ENCODE measurements at places on chromosomes 16 and 17.

- no peak for DNase-seq
These were observed 15.7 kb downstream of the NDUFAB1 start for GRCh38 chr16:23580391-23580790.

DNA sequence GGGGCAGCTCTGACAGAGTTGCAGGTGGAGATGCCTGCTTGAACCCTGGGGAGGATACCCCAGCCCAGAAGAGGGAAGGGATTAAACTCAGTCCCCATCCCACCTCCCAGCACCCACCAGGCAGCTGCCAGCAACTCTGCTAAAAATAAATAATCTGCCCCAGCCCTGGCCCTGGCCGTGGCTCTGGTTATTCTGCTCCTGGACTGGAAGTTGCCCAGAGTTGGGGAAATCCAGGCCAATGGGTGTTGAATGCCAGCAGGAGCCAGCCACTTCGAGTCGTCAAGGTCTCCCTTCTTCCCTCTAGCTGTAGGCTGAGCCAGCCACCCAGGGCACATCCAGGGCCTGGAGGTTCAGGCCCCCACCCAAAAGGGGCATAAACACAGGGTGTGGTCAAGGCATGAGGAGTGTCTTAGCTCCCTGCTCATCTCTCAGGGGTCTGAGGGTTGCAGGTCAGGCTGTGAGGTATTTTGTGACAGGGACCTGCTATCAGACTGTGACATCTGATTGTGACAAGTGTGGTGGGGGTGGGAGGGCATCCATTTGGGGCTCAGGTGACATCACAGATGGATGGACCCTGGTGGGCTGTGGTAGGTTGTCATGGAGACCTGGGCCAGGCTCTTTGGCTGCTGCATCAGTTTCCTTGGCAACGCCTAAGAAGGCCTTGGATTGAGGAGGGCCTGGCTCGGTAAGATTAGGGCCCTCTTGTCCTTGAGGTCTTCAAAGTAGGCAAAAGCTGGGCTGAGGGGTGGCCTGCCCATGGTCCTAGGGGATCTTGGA lies 1.0 kb upstream of the RRAD start:
- DNase-seq = no peak

GRCh38 chr17:33152783-33153182 lies 140.3 kb downstream of the ASIC2 start:
- no peak for DNase-seq

GRCh38 chr16:23842137-23842600 lies 6.4 kb downstream of the PRKCB start:
- DNase-seq = no peak

DNA sequence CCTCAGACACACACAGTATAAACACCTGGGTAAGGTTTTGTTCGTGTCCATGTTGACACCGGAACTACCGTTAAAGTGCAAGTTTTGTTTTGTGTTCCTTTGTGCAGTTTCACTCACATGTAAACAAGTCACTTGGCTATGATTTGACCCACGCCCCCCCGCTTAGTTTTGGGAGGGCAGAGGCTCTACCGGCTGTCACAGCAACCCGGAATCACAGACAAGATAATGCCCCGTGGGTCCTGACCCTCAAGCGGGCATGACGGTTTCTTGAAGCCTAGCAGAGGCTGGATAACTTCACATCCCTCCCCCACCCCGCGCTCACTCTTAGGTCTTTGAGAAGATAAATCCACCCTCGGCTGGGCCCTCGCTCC lies 1.7 kb downstream of the RASD1 start:
- DNase-seq = no peak

DNA sequence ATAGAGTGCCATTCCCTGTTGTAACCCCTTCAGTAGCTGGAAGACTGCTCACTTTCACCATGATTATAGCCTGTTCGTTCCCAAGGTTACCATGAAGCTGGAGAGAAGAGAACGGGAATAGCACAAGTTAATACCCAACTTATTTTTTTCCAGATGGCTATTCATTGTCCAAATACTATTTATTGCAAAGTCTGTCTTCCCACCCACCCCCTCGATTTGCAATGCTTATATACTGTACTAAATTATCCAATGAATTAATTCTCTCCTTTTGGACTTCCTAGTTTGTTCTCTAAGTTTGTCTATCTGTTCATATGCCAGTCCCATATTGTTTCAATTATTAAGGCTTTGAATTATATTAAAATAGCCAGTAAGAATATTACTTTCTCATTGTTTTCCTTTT lies 231.0 kb downstream of the RAB11FIP4 start:
- no peak for DNase-seq

DNA sequence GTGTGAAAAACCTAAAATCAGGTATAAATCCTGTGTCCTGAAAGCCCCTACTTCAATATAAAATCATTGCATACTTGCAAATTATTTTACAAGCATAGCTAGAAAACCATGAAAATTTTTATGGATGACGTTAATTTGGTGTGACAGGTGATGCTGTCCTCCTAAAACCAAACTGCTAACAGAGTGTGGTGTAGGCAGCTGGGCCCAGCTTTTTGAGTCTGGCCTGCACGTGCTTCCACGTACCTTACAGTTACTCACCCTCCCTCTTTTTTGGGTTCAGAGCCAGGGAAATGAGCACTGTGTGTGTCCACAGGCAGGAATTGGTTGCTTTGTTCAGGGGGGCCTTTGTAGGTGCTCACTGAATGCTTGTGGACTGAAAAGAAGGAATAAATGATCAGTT lies 36.4 kb downstream of the CLEC16A start:
- no peak for DNase-seq

- no peak for DNase-seq
These were observed 26.3 kb downstream of the AARSD1 start for GRCh38 chr17:42937712-42938596.

- DNase-seq = no peak
These were observed 16.0 kb downstream of the GPATCH8 start for GRCh38 chr17:44487170-44487569.

GRCh38 chr17:79001190-79002020 lies 8.2 kb downstream of the CANT1 start:
- no peak for DNase-seq

DNA sequence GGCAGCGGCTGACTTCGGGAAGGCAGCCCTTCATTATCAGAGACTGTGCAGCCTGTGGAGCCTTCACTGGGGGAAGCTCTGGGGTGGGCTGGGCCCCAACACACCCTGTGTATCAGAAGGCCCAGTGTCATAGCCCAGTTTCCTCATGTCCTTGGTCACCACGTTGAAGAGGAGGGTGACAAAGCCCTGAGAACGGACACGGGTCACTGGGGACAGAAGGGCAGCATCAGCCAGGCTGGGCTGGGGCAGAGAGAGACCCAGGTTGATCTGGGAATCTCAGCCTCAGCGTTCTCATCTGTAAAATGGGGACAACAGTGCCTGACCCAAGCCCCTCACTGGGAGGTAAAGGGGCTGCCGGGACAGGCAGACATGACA lies 19.3 kb downstream of the B9D1 start:
- no peak for DNase-seq

DNA sequence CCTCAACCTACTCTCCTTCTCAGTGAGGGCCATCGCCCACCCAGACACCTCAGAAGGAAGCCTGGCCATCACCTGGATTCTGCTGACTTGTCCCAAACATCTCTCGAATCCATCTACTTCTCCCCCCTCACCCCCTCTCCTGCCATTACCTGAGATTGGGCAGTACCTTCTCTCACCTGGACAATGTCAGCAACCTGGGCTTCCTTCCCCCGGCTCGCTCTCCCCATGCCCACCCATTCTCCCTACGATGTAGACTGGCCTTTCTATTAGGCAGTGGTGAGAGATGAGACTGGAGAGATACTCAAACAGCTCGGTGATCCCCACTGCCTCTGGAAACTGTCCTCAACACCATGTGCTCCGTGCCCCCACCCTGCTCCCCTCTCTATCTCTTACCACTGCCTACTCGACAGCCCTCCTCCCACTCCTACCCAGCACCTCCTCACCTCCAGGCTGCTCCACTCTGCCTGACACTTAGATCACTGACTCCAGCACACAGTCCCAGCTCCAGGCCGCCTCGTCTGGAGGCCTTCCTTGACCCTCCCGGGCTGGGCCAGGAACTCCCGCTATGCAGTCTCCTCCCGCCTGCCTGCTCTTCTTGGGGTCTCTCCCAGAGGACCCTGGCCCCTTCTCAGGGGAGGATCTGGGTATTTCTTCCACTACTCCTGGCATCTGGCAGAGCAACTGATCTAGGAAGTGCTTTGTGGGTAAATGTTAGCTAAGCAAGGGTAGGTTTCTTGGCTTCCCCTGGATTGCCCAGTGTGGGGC lies 235.8 kb upstream of the NLRP1 start:
- DNase-seq = no peak

- DNase-seq = peak; percentile 11
These were observed 47.1 kb downstream of the SPACA3 start for GRCh38 chr17:33038740-33039139.

- DNase-seq = no peak
These were observed 39.1 kb downstream of the CPNE2 start for GRCh38 chr16:57131351-57131970.

DNA sequence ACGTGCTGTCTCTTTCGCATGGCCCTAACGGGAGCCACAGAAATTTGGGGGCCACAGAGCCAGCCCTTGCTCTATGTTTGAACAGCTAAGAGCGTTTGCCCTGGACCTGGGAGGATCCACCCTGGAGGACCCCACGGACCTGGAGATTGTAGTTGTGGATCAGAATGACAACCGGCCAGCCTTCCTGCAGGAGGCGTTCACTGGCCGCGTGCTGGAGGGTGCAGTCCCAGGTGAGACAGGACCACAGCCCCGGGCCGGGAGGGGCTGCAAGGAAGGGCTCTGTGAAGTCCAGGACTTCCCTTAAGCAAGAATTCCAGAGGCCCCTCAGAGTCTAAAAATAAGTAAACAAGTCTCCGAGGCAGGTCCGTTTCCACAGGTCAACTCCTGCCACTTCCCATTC lies 11.9 kb downstream of the CDH15 start:
- no peak for DNase-seq

GRCh38 chr17:77631307-77631706 lies 327.2 kb upstream of the TNRC6C start:
- DNase-seq = no peak

- DNase-seq = no peak
These were observed 45.9 kb downstream of the ABAT start for GRCh38 chr16:8720080-8720966.

- DNase-seq = peak; percentile 22
These were observed 13.7 kb downstream of the METTL22 start for GRCh38 chr16:8634991-8635736.

- DNase-seq = peak; percentile 22
These were observed 81.4 kb upstream of the CRHR1 start for GRCh38 chr17:45702666-45703266.

DNA sequence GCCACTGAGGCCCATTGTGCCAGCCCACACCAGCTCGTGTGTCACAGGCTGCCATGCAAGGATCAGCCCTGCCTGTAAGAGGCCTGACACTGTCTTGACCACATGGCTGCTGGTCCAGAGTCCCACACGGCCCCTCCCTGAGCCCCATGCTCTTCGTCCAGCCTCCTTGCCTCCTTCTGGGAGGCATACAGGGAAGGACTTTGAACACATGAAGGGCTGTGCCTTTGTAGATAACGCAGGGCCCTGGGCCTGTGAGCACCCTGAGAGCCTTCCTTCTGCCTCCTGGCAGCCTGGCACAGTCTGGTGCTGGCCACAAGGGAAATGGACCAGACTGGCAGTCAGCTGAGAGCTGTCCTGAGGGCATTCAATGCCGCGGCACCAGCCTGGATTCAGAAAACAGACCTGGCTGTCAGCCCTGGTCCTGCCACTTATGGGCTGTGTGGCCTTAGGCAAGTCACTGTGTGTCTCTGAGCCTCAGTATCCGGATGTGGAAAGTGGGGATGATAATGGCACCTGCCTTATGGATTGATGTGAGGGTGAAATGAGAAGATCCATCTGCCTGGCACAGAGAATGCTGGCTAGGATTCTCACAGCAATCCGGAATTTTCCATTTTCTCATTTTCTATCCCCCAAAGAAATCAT lies 19.2 kb upstream of the SPNS2 start:
- no peak for DNase-seq

All from foreskin keratinocyte (primary cell).